AG08396 (cell line): ENCODE measurements at places on chromosomes 16 and 17.

GRCh38 chr17:28646039-28646754, 1.2 kb upstream of the BLTP2 start:
- no peak for DNase-seq

GRCh38 chr17:72143245-72143644, 22.4 kb downstream of the SOX9 start:
- DNase-seq: no peak

DNA sequence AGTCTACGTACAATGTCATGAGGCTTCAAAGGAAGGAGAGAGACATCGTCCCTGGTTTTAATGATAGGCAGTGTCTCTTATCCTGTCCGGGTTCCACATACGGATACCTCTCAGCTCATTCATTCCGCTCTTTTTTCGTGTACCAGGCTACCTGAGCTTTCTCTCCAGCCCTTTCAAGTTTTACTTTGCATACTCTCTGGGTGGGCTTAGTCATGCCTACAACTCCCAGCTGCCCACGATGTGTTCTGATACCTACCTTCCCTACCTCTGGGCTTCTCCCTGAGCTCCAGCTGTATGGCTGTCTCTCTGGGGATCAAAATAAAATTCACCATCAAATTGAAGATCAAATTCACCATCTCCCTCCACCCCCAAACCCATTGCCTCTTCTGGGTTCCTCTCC, 354.0 kb upstream of the EEF2KMT start:
- DNase-seq: no peak

DNA sequence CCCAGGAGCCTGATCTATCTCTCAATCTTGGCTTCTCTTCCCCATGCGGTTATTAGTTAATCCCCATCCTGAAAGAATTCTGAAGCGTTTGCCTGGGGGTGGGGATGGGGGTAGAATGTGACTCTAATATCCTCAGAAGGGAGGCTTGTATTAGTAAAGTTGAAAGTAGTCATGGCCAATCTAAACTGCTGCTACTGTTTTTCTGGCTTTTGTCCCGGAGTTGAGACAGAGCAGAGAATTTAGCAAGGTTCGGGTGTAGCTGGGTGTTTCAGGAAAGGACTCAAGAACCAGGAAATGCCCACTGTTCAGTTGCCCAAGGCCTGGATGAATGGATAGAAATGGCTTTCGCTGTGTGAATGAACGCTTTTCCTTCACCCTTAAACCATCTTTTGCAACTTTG, 17.6 kb upstream of the ITGAM start:
- DNase-seq: no peak

DNA sequence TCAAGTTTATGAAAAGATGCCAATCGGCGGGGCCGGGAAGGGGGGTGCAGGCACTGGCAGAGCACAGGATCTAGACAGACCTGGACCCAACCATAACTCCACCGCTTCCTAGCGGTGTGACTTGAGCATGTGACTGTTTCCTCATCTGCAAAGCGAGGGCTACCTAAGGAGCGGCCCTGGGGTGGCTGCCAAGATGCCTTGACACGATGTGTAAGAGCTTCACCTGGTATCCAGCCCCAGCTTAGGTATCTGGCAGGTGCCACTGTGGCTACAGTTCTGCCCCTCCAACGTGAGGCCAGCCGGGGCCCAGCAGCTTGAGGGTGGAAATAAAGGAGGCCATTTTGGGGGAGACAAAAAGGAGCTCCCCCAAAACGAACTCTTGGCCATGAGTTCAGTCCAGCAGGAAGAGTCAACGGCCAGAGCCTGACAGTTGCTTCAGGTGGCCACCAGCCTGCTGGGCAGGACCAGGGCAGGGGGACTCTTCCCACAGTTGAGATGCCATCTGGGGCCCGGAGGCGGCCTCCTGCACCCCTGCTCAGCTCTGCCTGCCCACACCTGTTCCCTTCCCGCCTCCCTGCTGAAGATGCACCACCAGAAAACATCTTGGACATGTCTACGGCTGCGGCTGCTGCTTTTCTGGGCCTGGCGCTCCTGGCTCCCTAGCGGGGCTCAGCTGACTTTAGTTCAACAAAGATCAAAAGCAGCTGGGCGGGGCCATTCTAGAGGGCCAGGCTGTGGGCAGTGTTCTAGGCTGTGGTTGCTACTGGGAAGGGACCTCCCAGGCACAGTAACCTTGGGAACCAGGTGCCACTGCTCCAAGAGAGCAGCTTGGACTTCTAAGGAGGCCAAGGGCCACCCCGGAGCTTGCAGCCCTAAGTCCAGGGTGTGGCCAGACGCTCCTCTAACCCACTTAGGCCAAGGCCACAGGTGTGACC, 3.4 kb upstream of the MTSS2 start:
- DNase-seq: no peak

DNA sequence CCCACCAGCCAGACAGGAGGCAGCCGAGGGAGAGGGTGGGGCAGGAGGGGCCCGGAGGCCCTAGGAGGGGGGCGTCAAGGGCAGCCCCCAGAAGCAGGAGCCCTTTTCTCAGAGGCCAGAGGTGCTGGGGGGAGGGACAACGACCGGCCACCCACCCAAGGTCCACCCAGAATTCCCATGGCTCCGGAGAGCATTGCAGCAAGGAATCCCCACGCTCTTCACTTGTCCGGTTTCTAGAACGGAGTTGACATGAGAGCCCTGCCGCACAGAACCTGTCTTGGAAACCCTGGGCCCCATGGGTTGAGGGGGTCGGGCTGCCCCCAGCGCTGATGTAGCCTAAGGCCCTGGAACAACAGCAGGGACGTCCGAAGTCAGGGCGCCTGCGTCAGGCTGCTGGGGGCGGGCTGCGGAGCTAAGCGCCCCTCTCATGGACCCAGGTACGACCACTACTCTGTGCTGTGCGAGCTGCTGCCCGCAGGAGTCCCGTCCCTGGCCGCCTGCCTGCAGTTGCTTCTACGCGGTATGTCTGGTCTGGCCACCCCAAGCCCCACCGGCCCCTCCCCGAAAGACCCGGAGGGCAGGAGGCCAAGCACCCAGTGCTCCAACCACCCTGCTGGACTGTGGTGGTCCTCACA, 11.2 kb downstream of the CYBC1 start:
- DNase-seq: no peak

DNA sequence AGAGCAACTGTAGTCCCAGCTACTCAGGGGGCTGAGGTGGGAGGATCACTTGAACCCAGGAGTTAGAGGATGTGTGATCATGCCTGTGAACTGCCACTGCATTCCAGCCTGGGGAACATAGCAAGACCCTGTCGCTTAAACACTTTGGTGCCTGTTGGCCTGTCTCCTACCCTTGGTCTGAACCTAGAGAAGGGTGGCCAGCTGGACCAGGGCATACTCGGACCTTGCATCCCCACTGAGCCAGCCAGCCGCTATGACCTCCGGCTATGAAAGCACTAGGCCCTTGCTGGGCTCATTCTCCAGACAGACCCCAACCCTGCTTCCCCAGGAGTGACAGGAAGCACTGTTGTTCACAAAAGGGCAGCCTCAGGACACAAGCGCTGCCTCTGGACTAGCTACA, 4.6 kb downstream of the IFT20 start:
- DNase-seq: no peak

GRCh38 chr17:11535231-11535630, 63.0 kb upstream of the DNAH9 start:
- DNase-seq: no peak

DNA sequence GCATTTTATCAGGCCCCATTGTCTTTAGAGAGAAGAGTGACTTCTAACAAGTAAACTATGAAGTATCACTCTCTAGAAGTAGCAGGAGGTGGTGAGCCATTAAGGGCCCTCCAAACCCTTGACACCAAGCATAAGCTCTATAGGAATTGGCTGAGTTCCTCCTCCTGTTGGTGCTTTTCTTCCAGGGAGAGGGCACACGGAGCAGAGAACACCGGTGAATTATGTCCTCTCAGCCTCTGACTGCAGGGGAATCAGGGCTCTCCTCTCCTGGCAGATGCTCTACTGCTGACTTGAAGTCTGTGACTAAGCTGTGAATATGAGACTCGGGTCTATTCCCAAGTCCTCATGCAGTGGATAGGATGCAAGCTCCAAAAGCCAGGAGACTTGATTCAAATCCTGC, 32.3 kb downstream of the CHD9 start:
- DNase-seq: no peak

DNA sequence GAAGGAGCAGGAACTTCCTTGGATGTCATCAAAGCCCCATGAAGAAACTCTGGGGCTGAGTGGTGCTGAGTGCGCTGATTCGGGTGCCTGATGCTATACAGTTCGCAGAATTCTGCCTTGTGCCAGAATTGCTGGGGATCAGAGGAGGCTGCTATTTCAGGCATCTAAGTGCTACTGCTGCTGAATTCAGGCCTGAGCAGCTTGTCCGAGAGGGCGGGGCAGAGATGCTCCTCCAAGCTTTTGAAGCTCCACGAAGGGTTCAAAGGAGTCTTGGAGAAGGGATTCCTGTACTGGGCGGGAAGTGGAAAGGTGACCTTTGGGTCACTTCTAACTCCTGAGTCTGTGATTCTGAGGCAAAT, 227.8 kb downstream of the CCDC182 start:
- no peak for DNase-seq

GRCh38 chr16:72444696-72445095, 272.7 kb upstream of the PMFBP1 start:
- DNase-seq: no peak

DNA sequence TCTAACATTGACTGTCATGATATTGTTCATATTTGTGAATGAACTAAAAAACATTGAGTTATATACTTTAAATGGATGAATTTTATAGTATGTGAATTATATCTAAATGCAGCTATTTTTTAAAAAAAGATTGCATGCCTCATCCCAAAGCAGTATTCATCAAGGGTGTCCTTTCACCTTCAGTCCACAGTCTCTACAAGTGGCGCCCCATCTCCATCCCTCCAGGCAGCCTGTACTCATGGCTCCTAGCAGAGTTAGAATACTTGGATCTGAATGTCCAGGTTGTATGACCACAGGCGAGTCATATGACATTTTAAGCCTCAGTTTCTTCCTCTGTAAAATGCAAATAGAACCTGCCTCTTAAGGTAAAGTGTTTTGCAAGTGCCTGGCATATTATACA, 69.8 kb downstream of the TMEM100 start:
- DNase-seq: no peak
